Epithelial cell of esophagus (primary cell): ENCODE measurements at places on chromosomes 1 and 21.

- no peak for DNase-seq
Observed at GRCh38 chr1:89704014-89704413, 71.1 kb downstream of the LRRC8C start.

- DNase-seq: peak; percentile 78
Observed at GRCh38 chr1:186896211-186896610, 67.5 kb downstream of the PLA2G4A start.

DNA sequence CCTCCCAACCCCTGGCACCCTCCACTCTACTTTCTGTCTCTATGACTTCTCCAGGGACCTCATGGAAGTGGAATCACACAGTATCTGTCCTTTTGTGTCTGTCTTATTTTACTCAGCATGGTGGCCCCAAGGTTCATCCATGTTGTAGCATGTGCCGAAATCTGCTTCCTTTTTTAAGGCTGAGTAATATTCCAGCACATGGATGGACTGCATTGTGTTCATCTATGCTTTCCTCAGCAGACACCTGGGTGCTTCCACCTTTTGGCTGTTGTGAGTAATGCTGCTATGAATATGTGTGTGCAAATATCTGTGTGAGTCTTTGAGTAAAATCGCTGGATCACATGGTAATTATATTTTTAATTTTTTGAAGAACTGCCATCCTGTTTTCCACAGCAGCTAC, 1.6 kb upstream of the PFKL start:
- DNase-seq: peak; percentile 52

DNA sequence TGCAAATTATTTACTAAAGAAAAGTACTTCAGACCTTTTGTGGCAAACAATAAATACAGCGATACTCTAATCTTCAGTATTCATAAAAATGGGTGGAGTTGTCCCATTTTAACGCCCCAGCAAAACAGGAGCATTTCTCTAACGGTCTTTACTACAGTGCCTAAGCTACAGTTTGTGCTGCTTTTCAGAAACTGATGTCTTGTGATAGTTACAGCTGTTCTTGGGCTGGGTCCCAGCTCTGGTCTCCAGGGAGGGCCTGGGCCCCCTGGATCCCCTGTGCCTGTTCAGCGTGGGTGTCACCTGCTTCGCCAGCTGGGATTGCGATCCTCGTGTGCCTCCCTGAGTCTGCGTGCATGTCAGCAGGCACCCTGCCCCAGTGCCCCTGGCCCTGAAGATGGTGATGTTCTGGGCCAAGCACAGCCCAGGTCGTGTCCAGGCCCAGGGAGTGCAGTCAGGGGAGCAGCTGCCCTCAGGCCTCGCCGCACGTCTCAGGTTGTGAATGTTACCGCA, 64.0 kb upstream of the DIP2A start:
- no peak for DNase-seq

DNA sequence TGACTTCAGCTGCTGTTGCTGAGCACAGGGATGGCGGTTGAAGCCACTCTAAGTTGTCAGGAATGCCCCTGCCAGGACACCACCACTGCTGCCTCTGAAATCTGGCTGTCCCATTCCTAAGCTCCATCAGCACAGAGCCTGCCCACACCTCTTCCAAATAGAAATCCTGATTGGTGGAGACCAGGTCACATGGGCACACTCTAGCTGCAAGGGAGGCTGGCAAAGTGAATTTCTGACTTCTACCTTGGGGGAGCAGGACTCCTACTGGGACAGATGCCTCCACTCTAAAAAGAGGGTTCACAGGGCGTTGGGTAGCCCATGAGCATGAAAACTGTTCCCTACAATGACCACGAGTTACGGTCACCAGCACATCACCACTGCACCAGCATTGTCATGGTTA, 83.8 kb upstream of the TARDBP start:
- no peak for DNase-seq
